ENCODE measurements at places on chromosomes 2 and 18.

- DNase-seq = no peak
Measured at GRCh38 chr18:73270920-73271634, 403.3 kb upstream of the NETO1 start.

- peak; percentile 87 for DNase-seq
Measured at GRCh38 chr2:112582314-112582746, 2.1 kb upstream of the CHCHD5 start.

DNA sequence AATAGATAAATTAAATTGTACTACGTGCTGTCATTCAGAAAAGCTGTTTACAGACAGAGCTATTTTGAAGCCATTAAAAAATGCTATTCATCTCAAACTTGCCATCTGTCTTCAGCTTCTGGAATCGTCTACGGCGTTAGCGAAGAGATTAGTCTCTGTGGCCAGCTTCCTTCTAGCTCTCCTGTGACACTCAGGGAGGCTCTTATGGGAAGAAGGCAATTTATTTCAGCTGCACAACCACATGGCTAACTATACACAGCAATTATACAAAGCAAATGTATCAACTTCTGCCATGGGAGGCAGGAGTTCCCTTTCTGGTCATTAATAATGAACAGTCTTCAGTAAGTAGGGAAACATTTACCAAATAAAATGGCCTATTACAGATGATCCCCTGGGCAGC, 6.3 kb downstream of the CTAGE1 start:
- DNase-seq = no peak

DNA sequence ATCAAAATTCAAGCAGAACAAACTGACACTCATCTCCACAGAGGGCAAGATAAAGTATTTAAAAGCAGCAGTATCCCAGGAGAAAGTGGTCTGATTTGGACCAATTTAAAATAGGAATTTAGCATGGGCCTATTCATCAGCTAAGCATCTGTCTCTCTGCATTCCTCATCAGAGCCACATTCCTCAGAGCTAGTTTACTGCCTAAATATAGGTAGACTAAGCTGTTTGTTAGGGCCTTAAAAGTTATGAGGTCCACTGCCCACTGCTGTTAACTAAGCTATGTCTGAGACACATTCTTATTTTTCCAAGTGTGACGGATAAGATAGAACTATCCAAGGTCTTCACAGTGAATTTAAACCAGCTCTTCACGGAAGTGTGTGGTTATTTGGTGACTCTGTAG, 17.6 kb downstream of the NEB start:
- no peak for DNase-seq

DNA sequence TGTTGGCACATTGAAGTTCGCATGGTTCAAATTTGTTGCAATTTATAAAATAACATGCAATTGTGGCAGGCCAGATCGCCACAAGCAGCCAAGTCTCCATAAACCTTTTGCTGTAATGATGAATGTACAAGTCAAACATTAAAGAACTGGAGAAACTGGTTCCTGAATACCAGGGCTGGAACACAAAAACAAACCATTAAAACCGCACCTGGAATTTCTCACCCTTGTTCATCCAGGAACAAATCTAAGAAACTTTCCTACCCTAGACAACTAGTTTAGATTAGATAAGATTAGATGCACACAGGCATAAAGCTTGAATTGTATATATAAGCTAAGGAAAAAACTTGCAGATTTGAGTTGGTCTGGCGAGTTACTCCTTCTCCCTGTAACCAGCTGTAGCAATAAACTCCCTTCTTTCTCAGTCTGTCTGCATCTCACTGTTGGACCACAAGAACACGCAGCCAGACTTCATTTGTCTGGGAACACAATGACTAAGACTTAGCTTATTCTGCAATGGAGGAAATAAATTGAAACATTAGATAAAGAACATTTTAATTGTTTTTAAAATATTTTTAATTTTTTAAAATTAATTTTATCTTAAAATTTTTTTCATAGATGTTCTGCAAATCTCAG, 1835.5 kb upstream of the LRRTM1 start:
- no peak for DNase-seq

DNA sequence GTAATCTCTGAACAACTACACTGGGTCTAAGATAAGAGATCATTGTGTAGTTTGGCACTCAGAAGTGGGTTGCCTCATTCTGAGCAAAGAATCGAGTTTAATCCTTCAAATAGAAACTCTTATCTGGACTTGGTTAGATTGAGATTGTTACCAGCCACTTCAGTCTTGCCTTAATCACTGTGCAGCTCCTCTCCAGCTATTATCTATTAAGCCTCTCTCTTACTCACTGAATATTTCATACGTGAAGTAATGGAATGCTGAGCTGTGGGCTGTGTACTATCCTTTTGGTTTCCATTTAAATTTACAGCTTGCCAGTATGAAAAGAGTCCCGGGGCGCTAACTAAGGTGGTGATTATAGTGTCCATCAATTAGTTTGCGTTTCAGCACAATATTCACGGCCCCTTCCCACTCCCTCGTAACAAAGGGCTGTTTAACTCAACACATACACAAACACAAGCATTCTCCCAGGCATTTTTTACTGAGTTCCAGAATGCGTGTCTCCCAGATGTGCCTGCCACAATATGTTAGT, 65.7 kb upstream of the NCKAP5 start:
- no peak for DNase-seq

DNA sequence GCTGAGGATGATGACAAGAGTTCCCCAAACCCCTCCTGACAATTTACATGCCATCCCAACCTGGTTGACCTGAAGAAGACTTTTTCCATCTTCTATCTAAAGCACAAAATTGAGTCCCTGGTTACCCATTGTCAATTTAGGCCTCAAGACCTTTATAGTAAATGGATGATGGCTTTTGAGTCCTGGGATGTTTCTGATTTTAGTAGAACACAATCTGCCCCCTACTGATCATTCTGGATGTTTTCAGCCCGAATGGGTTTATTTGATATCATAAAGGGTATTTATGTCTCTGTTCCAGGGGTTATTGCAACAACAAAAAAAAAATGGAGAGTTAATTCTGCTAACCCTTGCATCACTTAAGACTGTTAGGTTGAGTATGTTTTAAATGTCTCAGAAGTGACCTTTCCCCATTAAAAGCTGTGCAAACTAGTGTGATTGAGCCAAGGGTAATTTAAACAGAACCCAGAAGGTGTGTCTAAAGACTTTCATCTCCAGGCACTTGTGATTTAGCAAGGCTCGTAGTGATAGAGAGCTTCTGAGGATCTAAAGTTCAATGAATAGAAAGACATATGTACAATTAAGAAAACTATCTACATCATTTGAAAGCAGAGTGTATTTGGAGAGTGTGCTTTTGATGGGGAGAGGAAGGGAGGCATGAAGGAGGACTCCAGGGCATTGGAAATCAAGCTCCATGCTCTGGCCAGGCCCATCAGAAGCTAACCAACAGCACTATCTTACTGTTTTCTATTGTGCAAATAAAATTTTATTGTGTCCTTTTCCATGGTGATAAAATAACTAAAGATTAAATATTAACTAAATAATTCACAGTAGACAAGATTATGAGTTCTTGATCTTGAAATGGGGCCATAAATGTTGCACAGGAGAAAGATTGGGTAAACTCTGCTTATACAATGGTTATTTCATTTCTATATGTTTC, 96.6 kb upstream of the NOSTRIN start:
- DNase-seq = peak; percentile 51

- no peak for DNase-seq
Measured at GRCh38 chr18:79525556-79526467, 130.1 kb downstream of the NFATC1 start.

DNA sequence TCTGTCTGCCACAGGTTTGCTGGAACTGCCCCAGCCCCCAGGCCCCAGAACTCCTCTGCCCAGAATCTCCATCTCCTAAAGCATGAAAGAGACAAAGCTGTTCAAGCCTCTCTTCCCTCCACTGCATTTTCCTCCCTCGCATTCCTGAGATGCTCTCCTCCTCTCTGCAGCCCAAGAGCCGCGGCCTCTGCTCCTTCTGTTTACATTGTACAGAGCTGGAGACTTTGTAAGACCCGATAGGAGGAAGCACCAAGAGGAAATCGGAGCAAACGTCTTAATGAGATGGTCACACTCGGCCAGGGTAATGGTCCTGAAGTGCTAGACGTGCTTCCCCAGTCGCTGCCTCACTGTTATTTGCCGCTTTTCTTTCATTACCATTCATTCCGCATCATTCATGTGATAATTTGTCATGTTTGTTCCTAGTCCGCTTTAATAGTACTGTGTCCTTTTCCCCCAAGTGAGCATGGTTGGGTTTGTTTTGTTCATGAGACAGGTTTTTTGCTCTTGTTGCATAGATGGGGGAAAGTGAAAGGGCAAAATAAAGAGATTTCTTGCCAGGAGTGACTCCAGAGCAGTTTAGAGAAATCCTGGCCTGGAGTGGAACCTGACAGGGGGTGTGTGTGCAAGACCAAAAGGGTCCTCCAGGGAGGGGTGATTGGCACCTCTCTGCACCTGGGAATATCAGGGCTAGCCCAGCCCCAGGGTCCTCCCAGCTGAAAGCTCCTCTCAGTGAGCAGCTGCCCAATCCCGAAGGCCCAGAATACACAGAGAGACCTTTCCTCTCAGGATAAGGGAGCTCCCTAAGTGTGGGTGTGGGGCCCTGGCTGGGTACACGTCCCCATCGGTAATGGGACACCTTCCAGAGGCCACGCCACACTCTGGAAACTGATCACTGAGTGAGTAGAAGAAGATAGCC, 44.9 kb upstream of the ID2 start:
- DNase-seq = no peak

GRCh38 chr2:177314194-177314593, 49.7 kb upstream of the NFE2L2 start:
- peak; percentile 17 for DNase-seq

DNA sequence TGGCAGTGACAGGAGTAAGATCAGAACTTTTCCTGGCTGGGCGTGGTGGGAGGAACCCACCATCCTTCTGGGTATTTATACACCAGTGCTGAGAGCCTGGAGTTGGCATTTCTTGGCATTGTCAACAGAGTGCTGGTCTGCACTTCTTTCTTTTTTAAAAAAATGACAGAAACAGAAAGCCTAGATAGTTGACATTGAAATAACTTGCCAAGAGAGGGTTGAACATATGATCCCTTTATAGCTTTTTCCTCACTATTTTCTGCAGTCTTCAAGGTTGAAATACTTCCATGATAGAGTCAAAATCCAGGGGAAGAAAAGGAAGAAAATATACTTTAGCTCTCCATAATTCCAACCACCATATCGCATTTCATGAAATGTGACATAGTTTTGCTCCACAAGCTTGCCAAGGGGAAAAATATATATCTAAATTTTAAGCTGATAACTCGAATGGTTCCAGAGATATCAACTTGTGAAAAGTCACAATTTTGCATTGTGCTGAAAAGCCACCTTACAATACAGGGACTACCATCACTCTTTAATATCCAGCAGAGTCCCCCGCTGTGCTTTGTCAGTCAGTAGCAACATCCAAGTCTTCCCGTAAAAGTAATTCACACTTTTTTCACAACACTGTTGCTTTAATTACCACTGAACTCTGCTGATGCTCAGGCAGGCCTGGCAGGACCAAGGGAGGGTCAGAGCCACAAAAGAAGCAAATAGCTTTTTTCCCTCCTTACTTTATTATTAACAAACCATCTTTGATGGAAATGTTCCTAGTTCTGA, 764.9 kb upstream of the FANCL start:
- no peak for DNase-seq

DNA sequence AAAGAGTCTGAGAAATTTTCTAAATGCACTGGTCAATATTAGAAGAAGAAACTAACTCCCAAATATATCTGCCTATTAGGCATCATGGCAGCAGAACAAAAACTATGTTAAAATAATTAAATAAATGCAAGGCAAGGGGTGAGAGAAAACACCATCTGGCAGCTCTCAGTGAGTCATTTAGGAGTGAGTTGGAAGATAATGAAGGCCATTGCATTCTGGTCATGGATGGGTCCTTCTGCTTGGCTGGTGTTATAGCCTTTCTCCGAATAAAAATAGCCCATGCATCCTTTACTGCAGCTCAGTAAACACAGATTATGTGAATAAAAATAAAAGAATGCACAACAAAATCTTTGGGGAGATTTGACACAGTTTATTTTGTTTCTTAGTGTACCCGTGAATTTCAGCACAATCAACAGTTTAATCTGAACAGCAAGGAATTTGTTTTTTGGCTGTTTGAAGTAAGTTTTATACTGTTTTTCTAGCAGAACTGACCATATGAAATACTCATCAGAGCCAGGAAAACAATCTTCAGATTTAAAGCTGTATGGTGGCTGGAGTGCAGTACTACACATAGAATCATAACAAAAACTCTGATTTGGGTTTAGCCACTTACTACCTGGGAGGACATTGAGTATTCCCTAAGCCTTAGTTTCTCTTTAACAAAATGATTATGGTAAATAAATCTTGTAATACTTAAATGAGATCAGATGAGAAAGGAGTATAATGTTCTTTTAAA, 225.1 kb upstream of the ITGA4 start:
- no peak for DNase-seq

GRCh38 chr2:211722928-211723327, 815.7 kb downstream of the ERBB4 start:
- DNase-seq = no peak

DNA sequence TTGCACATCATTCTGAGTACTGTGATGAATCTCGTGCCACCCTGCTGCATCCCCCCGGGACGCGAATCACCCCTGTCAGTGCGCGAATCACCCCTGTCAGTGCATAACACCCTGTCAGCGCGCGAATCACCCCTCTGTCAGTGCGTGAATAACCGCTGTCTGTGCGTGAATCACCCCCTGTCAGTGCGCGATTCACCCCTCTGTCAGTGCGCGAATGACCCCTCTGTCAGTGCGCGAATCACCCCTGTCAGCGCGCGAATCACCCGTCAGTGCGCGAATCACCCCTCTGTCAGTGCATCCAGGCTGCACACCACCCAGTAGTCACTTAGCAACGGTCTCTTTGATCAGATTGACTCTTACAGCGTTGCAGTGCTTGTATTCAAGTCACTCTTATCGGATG, 134.4 kb upstream of the TPO start:
- no peak for DNase-seq

GRCh38 chr2:73828389-73828817, 358 bp upstream of the STAMBP start:
- no peak for DNase-seq

DNA sequence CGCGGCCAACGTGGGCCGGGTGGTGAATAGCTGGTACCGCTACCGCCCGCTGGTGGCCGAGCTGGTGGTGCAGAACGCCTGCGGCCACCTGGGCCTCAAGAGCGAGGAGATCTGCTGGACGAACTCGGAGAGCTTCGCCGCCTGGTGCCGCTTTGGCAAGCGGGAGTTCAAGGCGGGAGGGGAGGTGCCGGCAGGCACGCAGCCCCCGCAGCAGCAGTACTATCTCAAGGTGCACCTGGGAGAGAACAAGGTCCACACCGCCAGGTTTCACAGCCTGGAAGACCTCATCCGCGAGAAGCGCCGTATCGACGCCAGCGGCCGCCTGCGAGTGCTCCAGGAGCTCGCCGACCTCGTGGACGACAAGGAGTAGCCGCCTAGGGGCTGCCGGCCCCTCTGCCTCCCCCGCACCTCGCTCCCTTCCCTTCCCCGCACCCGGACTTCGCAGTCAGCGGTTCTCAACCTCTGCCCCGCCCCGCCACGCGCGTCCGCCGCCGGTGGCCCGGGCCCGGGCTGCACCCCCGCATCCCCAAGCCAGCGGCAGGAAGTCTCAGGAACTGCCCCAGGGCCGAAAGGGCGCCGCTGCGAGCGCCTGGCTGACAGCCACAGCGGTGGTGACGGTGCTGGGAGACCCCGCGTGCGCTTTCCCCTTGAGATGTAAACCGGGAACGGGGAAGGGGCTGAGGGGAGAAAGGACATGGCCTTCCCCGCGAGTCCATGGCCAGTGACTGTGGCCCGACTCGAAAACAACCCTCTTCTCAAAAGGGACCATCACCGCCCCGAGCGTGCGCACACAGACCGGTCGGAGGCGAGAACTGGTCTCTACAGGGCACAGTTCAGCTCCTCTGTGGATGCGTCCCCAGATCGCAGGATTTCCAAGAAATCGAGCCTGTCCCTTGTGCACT, 2.2 kb downstream of the LRATD1 start:
- peak; percentile 94 for DNase-seq

All from OCI-M1 (cell line).